ENCODE measurements at places on chromosomes 4 and X. TPM values are rescaled to one million over a fixed set of nuclear protein-coding genes. Genes with fewer than 3 reads are reported as not detected.

DNA sequence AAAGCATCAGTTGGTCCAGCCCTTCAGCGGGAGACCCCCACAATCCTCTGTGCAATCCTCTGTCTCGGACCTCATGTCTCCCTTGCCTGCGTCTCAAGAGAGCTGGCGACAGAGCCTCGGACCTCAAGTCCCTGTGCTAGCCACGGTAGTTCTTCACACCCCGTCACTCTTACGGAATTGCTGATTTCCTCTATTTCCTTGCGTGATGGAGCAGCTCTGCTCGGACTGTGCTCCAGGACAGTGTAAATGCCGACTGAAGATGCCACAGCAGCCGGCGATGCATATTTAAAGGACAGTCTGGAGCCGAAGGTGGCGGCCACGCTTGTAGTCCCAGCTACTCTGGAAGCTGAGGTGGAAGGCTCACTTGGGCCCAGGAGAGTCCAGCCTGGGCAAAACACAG is 1.9 kb downstream of the GRK4 start:
- no peak for DNase-seq

The XK gene
- total RNA-seq, result 0.34 TPM

The HSFX1 gene
- 2.9 TPM for total RNA-seq

DNA sequence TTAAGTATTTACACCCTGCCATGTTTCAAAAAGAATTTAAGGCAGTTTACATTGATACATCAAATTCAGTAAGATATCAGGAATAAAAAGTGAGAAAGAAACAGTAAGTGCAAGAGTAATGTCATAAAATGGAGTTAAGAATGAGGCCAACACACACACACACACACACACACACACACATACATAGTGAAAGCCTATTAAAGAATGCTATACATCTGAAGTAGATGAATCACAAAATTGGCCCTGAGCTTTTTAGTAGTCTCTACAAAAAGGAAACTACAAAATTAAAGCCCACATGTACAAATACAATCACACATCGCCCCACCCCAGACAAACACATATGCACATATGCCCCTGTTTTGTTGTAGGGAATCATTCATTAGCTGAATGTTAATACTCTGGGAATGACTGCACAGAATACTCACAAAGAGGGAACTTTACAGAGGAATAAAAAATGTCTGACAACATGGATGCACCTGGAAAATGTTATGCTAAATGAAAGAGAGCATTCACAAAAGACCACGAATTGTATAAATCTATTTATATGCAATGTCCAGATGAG is 428.8 kb downstream of the IL15 start:
- DNase-seq, result no peak

DNA sequence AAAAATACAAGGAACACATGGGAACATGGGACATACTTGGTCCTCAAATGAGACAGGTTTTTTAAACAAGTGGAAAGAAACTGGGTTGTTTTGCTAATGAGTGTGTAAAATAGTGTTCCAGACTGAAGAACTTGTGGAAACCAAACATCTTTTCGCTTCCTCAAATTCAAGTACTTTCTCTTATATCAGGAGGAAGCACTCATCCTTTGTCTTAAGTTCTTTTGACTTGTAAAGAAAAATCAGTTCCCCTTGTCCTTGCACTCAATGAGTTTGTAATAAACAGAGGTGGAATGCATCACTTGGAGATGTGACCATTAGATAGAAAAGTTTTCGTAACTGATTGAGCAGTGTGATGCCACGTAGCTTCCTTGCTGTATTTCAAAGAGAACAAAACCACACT is 101.1 kb downstream of the PHOX2B start:
- DNase-seq, result peak; percentile 31

GRCh38 chrX:33078273-33078672 is 133.1 kb downstream of the DMD start:
- DNase-seq, result no peak

GRCh38 chr4:176320340-176320975 is 692 bp downstream of the SPCS3 start:
- peak; percentile 91 for DNase-seq

The MANBA gene
- total RNA-seq, result 119 TPM

DNA sequence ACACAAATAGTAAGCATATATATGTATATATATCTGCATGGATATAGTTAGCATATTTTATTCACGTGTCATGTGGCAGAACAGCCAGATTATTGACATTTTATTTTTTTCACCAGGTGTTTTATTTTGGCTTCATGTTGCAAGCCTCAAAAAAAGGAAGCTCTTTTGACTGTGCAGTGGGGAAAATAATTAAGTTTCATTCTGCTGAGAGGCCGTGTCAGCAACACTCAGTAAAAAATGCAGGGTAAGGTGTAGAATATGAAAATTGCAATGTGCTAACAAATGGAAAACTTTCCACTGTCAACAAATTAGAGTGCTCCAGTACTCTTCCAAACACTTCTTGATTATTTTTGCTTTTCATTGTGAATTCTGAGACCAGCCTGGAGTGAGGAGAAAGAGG is 511.5 kb downstream of the GLUD2 start:
- DNase-seq, result no peak

Measured in B cell (primary cell).